Vagina (tissue), 2 donors: ENCODE measurements at places on chromosomes 11 and 22. TPM values are rescaled to one million over a fixed set of nuclear protein-coding genes. Genes with fewer than 3 reads are reported as not detected.

DNA sequence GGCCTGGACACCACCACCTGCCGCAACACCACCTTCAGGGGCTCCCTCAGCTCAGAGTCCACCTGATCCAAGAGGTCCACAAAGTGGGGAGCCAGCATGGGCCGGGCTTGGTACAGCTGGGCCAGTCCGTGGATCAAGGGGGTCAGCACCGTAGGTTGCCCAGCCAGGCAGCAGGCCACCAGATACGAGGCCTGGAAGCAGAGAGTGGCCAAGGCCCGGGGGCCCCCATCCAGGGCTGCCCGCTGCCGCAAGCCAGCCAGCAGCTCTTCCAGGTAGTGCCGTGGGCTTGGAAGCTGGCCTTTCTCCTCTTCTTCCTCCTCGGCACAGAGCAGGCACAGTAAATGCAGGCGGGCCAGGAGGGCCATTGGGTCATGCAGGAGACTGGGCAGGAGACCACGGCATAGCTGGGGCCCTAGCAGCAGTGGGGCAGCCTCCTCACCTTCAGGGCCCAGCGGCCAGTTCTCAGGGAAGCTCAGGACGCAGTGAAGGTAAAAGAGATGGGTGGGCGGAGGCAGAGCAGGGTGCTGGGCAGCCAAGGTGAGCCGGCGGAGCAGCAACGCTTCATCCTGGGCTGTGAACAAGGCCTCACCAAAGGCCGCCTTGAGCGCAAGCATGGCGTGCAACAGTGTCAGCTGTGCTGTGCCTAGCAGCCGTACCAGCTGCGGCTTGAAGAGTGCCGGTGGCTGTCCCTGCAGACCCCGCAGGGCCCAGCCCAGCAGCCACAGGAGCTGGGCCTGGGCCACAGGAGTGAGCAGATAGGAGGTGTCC lies 1.7 kb downstream of the AP5B1 start:
- DNase-seq: peak; percentile 91

- DNase-seq: no peak
These were observed 37.1 kb upstream of the SUSD2 start for GRCh38 chr22:24144056-24144777.

- DNase-seq: no peak
These were observed 321.1 kb downstream of the NELL1 start for GRCh38 chr11:20990447-20990846.

- no peak for DNase-seq
These were observed 73.5 kb upstream of the PITPNB start for GRCh38 chr22:27992294-27993165.

GRCh38 chr11:68312117-68312779 lies at the start of gene LRP5:
Gene LRP5 (plus strand): TSS chr11:68312591. CDS start chr11:68312715, 124 bp downstream.
- DNase-seq: no peak

SLC1A2 gene
- total RNA-seq: 4.7 TPM

DNA sequence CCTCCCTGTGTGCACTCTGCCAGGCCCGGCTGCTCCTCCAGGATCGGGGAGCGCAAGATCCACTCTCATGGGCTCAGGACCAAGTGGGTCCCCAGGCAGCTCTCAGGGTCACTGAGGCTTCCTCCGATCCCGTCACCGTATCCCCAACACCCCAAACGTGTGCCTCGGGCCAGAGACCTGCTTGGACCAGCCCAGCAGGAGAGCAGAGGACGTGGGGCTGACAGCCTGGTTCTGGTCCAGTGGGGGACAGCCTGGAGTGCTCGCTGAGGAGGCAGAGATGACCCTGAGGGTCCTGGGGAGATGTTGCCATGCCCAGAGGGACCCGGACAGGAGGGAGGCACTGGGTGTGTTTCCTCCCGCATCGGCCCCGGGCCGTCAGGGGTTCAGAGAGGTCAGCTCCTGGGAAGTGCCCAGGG lies 1402.6 kb downstream of the BRD1 start:
- DNase-seq: no peak

DNA sequence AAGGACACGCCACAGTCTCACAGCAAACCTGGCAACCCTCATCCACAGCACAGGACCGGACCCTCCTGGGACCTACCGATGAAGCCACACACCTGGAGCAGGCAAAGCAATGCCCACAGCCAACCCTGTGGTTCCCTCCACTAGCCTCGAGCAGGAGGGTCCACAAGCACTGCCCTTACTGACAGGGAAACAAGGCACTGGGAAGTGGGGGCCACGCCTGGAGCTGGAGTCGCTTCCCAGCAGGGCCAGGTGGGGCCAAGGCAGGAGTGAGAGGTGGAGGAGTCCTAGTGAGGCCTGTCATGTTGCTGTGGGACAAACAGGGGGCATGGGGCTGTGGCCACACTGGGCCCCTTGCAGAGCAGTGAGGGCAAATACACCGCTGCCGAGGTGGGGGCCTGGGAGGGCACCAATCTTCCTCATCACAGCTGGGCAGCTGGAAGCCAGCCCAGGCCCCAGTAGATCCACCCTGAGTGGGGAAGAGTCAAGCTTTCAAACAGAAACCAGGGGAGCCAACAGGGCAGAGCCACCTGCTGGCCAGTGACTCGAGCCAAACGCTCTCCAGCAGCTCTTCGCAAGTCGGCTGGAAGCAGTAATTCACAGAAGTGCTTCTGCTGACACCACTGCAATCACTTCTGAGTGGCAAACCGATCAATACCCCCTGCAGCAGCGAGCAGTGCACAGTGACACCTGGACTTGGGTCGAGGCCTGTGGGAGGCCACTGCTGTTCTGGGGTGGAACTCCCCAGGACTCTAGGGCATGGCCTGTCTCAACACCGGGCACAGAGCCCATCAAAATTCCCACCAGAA lies 13.7 kb downstream of the SULT4A1 start:
- DNase-seq: no peak
